ENCODE measurements at places on chromosomes 16 and 17.

DNA sequence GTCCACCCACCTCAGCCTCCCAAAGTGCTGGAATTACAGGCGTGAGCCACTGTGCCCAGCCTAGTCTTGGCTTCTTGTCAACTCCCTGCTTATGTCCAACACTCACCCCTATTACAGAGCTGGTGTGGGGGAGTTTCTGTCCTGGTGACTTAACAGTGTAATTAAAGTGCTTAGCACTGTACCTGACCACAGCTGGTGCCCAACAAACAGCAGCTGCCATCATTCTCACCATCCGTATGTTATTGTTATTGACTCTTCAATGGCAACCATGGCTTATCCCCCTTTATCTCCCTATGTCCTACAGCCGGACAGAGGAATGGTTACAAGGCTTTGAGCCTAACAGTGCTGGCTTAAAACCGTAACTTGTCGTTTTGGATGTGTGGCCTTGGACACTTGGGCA lies 17.0 kb upstream of the BRCA1 start:
- DNase-seq, result no peak

DNA sequence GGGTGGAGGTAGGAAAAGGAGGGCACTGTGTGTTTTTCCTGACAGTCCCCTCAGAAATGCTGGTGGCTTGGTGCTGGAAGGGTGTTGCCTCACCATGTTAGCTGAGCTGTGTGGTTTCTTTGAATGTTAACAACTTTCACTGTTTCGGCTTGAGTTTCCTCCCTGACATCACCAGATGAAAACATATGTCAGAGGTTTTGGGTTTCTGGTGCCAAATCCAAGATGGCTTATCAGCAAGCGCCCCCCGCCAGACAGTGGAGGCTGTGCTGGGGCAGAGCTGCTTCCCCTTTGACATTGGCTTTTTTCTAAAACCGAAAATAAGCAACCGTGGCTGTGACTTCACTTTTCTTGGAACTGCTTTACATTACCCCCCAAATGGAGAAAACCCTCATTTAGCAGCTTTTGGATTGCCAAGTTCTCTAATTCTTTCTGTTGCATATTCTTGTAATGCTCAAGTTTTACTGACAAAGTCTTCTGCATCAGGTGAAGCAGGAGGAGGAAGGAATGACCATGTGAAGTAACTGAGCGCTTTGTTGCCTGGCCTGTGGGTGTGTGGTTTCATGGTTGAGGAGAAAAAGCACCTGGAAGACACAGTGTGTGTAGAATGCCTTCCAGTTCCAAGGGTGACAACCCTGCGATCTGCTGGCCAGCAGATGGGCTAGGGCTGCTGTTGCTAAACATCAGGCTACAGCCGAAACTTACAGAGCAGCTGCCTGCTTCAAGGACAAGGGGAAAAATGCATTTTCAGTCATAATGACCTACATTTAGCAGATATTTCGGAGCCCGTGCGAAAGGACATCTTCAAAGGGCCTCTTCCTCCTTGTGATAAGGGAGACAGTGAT lies 9.7 kb downstream of the RMI2 start:
- peak; percentile 74 for DNase-seq

- DNase-seq, result no peak
Observed at GRCh38 chr16:57098188-57098841, 5.9 kb downstream of the CPNE2 start.

DNA sequence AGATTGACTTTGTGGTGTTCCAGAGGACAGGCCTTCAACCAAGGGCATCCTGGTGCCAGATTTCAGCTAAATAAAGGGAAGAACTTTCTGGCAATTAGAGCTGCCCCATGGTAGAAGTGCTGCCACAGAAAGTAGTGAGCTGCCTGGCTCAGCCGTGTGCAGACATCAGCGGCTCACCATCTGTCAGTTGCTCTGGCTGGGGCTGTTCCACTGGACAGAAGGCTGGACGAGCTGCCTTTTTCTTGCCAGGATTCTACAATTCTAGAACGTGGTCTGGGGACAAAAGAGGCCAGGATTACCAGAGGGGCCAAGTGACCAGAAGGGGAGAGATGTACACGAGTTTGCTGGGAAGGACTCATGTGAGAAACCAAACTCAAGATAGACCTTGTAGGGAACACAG lies 107.0 kb upstream of the RPL38 start:
- DNase-seq, result no peak

DNA sequence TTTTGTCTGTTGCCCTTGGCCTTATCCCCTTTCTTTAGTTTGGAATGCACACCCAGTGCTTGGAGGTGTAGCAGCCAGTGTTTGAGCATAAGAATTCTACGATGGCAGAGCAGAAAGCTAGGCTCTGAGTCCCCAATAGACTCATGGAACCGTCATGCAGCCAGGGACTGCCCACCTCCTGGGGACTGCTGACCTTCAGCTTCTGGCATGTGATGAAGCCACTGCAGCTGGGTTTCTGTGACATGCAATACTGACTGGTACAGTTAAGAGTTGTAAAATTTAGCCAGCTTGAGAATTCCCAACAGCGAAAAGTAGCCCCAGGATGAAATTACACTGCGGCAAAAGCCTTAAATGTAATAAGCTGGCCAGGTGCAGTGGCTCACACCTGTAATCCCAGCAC lies 9.0 kb upstream of the MAP3K14 start:
- DNase-seq, result no peak

DNA sequence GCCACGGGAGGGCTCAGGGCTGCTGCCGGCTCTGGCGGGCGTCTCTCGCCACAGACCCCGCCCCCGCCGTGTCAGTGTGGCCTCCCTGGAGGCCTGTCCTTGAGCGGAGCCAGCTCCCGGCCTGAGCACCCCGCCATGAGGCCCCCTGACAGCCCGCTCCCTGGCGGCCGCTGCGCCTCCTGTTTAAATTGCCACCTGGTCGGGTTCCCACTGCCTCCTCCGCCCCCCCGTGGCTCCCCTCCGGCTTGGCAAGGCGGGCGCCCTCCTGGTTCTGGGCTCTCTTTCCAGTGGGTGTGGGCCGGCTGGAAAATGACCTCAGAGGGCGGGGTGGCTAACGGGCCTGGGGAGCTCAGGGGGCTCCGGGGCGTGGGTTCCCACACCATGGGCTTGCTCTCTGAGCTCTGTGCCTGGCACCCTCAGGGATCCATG lies 42.1 kb upstream of the SSTR5 start:
- no peak for DNase-seq

DNA sequence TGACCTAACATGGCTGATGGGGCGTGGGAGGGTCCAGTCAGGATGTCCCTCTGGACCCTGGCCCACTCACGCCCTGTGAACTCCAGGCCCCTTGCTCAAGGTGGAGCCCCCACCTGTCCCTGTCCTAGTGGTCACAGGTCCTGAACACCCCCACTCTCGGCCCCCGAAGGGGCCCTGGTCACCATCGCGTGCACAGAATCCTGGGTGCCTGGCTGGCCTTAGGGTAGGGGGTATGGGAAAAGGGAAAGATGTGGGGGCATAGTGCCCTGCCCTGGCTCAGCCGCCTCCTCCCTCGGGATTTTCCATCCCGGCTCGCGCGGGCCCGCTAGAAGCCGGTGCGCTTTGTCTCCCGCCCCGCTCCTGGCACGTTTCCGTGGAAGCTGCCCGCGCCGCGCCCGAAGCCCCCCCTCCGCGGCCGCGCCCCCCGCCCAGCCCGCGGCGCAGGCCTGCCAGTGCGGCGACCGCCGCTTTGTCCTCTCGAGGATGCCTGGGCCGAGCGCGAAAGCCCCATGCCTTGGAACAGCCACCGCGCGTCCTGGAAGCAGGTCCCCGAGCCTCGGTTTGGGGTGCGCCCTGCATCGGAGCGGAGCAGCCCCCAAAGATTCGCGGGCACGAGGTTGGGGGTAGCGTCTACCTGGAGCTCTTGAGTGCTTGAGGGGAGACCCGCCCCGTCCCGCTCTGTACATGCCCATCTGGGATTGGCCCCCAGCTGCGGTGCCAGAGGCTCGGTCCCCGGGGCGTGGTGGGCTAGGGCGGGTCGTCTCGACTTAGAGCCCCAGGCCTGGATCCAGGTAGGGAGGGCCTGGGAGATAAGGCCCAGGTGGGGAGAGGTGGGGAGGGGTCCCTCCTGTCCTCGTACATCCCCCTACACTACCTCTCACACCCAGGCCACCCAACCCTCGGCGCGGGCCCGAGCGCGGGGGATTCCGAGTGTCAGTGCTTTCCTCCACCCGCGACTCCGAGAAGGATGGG lies 1.3 kb downstream of the SMPD3 start:
- no peak for DNase-seq

GRCh38 chr17:63120406-63120805 lies 154.4 kb downstream of the TANC2 start:
- DNase-seq, result no peak

DNA sequence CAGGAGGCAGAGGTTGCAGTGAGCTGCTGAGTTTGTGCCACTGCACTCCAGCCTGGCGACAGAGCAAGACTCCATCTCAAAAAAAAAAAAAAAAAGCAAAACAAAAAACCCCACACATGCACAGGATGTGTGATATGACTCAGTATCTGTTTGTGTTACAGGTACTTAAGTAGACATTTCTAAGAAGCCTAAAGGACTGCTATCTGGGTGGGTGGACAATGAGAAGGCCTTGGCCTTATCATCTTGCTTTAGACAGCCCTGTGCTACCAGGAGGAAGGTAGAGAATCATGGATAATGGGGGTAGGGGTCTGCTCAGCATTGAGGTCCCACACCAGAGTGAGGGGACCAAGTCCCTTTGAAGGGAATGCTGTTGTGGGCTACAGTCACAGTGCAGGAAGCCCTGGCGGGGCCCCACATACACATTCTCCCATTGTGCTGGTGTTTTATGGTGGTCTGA lies 26.7 kb downstream of the PLD6 start:
- DNase-seq, result no peak

- DNase-seq, result peak; percentile 58
Observed at GRCh38 chr16:74774223-74775139, at the start of gene FA2H. FA2H (minus strand) TSS chr16:74774820; CDS start chr16:74774755, 65 bp downstream.

- DNase-seq, result no peak
Observed at GRCh38 chr16:122361-122760, 16.1 kb downstream of the NPRL3 start.

Data from naive thymus-derived CD8-positive, alpha-beta T cell (primary cell).